Activated CD4-positive, alpha-beta T cell treated with anti-CD3 and anti-CD28 coated beads for 48 hours (primary cell): ENCODE measurements at places on chromosomes 6 and 20.

DNA sequence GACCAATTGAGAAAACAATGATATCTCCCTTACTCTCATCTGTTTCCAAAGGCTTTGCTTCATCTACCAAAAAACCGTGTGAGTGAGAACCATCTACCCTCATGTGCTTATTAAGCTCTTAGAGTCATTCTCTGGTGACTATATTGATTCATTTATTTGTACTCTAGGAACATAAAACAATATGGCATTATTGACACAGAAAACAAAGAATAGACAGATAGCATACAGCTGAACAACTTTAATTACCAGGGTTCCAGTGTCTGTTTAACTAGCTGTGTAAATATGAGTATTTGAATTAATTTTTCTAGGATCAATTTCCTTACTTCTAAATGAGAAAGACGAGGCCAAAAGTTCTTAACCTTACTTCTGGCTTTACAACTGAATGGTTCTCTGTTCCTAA is 31.3 kb upstream of the HEY2 start:
- DNase-seq: no peak

GRCh38 chr6:144416773-144417172 is 131.6 kb downstream of the UTRN start:
- no peak for DNase-seq

GRCh38 chr20:6806275-6806674 is 38.8 kb downstream of the BMP2 start:
- no peak for DNase-seq

- no peak for DNase-seq
Measured at GRCh38 chr6:150749091-150749670, 116.3 kb upstream of the MTHFD1L start.

DNA sequence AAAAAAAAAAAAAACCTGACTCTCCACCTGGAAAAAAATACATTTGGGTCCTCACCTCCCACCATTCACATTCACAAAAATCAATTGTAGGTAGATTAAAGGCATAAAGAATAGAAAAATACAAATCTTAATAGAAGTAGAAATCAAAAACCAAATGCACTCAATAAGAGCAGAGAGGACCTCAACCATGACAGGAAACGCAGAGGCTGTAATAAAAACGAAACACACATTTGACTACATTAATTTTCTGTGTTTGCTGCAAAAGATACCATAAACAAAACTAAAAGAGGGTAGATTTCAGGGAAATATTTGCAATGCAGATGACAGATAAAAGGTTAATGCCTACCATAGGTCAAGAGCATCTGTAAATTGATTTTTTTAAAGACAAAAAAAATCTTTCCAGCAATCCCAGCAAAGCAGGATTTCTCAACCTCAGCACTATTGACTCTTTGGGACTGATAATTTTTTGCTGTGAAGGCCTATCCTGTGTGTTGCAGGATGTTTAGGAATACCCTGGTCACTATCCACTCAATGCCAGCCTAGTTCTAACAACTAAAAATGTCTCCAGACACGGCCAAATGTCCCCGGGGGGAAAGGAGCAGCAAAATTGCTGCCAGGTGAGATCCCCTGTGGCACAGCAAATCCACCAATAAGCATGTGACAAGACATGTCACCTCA is 9.1 kb downstream of the ETV7 start:
- DNase-seq: no peak

GRCh38 chr6:113112086-113112485 is 745.1 kb upstream of the MARCKS start:
- no peak for DNase-seq

GRCh38 chr6:90068703-90069523 is 174.6 kb downstream of the GJA10 start:
- no peak for DNase-seq

- DNase-seq: peak; percentile 20
Measured at GRCh38 chr6:165847407-165848085, 184.5 kb upstream of the PDE10A start.

- DNase-seq: no peak
Measured at GRCh38 chr20:45920462-45921336, 8.7 kb upstream of the PLTP start.

DNA sequence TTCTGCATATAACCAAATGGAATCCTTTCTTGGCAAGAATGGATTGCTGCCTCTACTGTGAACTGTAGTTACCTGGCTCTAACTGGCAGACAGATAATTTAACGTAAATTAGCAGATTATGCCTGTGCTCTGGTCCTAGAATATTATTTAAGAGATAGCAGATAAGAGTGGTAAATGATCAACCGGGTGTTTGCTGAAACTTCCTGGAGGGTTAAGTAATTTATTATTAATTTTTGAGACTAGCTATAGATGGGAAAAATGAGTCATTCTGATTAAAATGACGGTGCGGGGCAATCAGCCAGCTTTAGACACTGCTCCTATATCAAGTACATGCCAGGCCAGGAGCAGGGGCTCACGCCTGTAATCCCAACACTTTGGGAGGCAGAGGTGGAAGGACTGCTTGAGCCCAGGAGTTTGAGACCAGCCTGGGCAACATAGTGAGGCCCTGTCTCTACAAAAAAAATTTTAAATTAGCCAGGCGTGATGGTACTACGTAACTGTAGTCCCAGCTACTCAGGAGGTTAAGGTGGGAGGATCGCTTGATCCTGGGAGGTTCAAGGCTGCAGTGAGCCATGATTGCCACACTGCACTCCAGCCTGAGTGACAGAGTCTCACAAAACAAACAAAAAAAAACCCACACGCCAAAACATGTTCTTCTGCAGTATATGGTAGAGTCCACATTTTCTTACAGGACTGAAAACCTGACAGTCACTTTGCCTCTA is 22.6 kb downstream of the B4GALT5 start:
- no peak for DNase-seq

DNA sequence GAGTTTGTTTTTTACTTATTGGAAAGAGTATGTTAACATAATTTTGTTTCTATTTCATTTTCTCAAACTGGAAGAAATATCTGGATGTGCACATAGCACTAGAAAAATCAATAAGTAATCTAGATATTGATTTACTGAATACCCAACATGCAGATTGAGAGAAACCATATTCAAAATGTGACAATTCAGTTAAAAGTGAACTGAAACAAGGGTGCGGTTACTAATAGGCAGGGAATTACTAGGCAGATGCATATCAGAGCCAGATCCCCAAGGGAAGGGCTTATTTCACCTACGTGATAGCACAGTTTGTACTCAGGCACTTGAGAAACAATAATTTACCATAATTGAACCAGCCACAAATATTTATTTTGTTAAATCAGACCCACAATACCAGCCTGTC is 493.1 kb upstream of the FLRT3 start:
- no peak for DNase-seq

DNA sequence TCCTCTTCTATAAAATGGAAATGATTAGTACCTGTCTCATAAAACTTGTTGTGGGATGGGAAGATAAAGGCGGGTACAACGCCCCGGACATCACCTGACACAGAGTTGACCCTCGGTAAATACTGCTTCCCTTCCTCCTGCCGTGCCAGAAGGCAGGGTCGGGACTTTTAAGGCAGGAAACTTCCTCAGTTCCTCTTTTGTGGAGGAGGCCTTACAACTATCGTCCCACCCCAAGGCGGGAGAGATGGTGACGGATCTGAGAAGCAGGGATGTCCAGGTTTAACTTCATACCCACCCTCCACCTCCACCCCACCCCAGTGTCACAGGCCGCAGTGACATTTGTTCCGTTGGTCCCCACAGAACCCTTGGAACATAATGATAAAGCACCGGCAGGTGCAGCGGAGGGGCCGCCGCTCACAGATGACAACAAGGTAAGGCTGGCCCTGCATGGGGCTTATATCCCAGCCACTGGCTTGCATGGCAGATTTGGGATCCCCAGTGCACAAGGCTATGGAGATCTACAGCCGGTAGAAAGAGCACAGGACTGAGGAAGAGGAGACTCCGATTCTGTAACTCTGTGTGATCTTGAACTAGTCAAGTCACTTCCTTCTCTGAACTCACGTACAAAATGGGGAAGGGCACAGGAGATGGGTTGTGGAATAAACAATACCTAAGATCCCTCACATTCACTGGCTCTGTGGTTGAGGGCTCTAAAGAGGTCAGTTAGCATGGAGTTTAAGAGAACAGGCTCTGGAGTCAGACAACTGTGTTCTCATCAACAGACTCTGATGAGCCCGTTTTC is 764 bp downstream of the DNTTIP1 start:
- no peak for DNase-seq

DNA sequence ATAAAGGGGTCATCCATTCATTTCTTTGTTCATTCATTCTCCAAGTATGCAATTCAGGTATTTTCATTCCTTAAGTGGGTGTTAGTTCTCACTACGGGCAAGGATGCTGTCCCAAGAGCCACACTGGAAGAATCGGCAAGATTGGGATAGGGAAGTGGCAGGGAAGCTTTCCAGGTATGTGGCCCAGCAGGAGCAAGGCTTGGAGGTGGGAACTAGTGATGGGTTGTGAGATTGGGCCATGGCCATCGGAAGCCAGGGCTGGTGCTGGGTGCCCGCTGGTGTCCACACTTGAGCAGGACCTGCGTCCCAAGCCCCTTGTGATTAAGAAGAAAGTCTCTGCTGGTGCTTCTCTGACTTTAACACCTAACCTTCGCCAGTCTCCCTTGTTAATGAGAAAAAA is 15.1 kb downstream of the VSTM2L start:
- DNase-seq: no peak

GRCh38 chr6:85506441-85507093 is 56.7 kb downstream of the NT5E start:
- peak; percentile 43 for DNase-seq

DNA sequence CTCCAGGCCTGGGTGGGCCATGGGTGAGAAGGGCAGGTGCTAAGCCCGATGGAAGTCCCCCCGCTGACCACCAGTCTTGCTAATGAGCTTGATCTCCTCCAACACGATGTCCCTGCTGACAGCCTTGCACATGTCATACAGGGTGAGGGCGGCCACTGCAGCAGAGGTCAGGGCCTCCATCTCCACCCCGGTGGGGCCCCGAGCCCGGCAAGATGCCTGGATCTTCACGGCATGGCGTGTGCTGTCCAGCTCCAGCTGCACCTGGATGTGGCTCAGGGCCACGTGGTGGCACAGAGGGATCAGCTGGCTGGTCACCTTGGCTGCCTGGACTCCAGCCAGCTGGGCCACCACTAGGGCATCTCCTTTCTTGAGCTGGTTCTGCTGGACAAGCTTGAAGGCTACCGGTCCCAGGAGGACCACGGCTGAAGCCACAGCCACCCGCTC is 27.9 kb downstream of the MOCS1 start:
- DNase-seq: no peak

GRCh38 chr20:853406-853996 is 20.0 kb downstream of the FAM110A start:
- no peak for DNase-seq

GRCh38 chr6:43735642-43736199 is 34.3 kb upstream of the VEGFA start:
- no peak for DNase-seq

GRCh38 chr20:11316244-11316643 is 601.4 kb upstream of the BTBD3 start:
- no peak for DNase-seq

GRCh38 chr20:62644044-62644795 is 1.9 kb downstream of the SLCO4A1 start:
- no peak for DNase-seq

DNA sequence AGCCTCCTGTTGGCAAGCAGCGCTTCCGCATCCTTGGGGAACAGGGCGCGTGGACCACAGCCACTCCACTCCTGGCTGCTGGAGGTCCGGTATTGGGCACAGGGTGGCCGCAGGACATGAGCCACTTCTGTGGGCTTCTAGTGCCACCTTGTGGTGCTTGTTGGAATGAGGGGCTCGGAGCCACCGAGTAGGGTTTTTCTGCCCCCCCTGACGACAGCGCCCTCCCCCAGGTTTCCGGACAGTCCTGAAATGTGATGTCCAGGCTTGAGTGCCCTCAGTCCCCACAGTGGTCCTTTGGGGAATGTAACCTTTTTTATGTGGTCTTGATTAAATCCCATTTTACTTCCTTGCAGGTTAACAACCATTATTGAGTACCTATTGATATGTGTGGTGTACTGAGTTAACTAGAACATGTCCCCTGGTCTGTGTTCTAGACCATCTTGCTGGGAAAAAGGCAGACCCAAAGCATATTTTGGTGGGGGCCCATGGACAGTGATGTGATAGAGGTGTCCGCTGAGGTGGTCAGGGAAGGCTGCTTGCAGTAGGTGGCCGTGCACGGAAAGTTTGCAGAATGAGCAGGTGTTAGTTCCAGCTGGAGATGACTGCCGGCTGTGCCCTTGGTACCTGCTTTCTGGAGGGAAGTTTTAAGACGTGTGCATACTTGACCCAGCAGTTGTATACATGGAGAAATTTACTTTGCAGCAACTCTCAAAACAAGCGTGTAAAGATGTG is 70.0 kb downstream of the PTPN1 start:
- peak; percentile 63 for DNase-seq

DNA sequence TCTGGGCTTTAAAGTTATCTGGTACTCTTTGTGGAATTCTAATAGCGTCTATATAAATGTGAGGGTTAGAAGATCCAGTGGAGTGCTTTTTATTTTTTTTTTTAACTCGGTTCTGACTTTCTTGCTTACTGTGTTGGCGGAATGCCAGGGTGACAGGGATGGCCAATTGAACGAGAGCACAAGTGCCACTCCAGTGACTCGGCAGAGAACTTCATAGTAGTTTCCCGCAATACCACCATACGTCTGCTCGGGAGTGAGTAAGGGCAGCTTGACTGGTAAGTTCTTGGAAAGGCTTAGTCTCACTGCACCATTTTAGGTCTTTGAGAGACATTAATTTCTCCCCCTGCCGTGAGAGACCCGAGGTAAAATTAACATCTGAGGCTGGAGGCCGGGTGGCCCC is 49.4 kb upstream of the TULP1 start:
- DNase-seq: no peak

DNA sequence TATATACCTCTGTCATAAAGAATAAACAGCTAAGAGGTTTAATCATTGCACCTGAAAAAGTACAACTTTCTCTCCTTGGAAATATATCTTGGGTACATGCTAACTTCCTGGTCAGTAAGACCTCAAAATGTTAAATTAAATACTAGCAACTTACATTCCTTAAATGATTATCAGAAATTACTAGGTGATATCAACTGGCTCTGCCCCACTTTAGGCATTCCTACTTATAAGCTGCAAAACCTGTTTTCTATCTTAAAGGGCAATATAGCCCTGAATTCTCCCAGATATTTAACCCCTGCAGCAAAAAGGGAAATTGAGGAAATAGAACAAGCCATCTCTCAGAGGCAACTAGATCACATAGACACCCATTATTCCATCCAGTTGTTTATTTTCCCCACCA is 20.8 kb downstream of the HLA-DPA1 start:
- no peak for DNase-seq

GRCh38 chr20:8124639-8125038 is 7.4 kb upstream of the PLCB1 start:
- DNase-seq: no peak

- DNase-seq: no peak
Measured at GRCh38 chr20:48150568-48150967, 365.3 kb upstream of the SULF2 start.

- DNase-seq: no peak
Measured at GRCh38 chr6:55713436-55713835, 134.4 kb upstream of the HMGCLL1 start.

DNA sequence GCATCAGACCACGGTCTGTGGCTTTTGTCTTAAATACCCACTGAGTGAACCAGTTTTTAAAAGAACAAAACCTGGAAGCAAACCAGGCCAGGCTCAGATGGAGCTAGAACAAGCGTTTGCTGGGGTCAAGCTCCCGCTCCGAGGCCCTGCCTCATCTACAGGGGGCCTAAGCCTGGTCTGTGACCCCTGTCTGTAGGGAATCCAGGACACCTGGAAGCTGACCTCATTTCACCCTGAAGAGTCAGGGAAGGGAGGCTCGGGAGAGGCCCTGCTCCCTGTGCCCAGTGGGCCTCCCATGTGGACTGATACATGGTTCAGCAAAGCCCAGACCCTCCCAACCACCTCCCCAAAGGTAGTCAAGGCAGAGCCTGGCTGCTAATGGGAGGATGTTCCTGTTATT is 26.8 kb upstream of the DLGAP4 start:
- no peak for DNase-seq
